ENCODE measurements at places on chromosomes 6 and 20. TPM values are rescaled to one million over a fixed set of nuclear protein-coding genes. Genes with fewer than 3 reads are reported as not detected.

DNA sequence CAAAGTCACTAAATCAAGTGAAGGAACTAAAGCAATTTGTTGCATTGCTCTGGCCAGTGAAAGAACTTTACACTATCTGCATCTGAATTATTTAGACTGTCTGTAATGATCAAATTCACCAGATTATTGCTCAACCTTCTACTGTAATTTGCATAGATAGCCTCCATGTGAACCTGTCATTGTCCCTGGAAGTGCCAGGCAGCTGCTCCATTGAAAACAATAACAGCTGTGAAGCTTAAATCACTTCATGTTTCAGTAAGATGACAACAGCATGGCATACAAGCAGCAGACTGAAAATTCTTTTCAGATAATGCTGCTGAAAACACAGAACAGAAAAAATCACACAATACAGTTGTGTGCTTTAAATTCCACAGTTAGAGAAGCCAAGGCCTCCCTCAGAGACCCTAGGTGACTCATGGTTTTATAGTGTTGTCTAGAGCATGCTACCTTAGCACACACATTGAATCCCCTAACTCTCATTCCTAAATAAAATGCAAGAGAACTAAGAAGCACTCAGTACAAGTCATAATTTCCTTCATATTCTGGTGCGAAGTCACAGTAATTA lies 248.9 kb downstream of the TPBG start:
- no peaks in the 10 kb centered on the region for H3K27me3 ChIP-seq
- DNase-seq = no peak
- H3K27ac ChIP-seq = no peak overlapping the region
- H3K4me3 ChIP-seq = no peak overlapping the region
- H3K36me3 ChIP-seq = no peaks in the 10 kb centered on the region
- H3K4me1 ChIP-seq = no peaks in the 10 kb centered on the region

- H3K36me3 ChIP-seq = no peaks in the 10 kb centered on the region
- no peaks in the 10 kb centered on the region for H3K27me3 ChIP-seq
- H3K4me1 ChIP-seq = no peaks in the 10 kb centered on the region
- no peak overlapping the region for H3K4me3 ChIP-seq
Observed at GRCh38 chr6:98529364-98529763, 305.0 kb upstream of the POU3F2 start.

GNAS-AS1 gene
- 1.1 TPM for total RNA-seq

DNA sequence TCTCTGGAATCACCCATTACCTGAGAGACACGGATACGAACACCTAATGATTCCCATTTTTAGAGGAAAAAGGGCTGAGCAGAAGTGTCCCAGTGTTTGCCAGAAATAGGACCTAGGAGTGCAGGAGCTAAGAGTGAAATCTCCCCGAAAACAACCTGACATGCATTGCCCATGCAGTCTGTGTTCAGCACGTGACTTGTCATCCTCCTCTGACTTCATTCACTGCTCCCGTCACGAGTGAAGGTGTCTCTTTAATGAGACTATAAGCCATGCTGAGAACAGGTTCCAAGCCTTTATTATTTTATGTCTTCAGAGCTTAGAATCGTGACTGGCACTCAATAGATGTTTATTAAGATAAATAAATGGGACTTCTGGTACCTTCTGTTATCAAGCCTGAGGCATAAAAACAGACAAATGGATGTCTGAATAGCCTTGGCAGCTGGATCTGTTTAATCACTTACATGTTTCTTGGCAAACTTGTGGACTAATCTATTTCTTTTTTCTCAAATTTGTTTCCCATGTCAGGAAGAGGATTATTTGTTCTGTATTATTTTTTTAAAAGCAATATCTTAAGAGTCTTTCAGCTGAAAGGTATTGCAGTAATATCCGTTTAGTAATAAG lies 3.7 kb upstream of the MLIP start:
- H3K27ac ChIP-seq = no peak overlapping the region
- H3K4me1 ChIP-seq = no peaks in the 10 kb centered on the region
- no peak for DNase-seq
- H3K4me3 ChIP-seq = no peak overlapping the region
- no peaks in the 10 kb centered on the region for H3K27me3 ChIP-seq
- H3K36me3 ChIP-seq = no peaks in the 10 kb centered on the region

- H3K27me3 ChIP-seq = no peaks in the 10 kb centered on the region
- no peak for DNase-seq
- no peak overlapping the region for H3K27ac ChIP-seq
- peaks cover 31% of the 10 kb centered on the region for H3K4me1 ChIP-seq
- no peaks in the 10 kb centered on the region for H3K36me3 ChIP-seq
Observed at GRCh38 chr6:137926207-137926731, 59.2 kb downstream of the TNFAIP3 start.

DNA sequence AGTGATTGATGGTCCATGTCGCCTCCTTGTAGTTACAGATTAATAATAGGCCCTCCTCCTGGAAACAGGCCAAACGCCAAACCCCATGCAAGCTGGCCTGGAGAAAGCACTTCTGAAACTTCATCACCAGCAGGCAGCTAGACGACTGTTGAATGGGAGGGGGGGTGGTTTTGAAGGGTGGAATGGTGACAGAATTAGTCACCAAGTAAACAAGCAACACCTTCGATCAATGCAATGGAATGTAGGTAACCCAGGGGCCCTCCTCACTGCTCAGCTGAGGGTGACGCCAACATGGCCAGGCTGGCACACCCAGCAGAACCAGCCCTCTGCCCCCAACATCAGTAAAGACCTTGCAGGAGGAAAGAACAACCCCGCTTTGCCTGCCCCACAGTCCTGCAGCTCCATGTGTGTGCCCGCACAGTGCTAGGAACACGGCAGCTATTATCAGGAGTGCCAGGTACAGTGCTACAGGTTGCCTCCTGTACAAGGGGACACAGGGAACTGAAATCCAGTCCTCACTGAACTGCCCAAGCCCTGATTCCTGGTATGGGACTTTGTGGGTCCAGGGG lies 2.7 kb downstream of the BCAS1 start:
- H3K36me3 ChIP-seq = no peaks in the 10 kb centered on the region
- no peaks in the 10 kb centered on the region for H3K4me1 ChIP-seq
- no peak overlapping the region for H3K27ac ChIP-seq

- DNase-seq = no peak
- no peaks in the 10 kb centered on the region for H3K4me1 ChIP-seq
- H3K27ac ChIP-seq = no peak overlapping the region
- H3K36me3 ChIP-seq = no peaks in the 10 kb centered on the region
- no peaks in the 10 kb centered on the region for H3K27me3 ChIP-seq
Observed at GRCh38 chr20:14879020-14879697, 541.7 kb upstream of the FLRT3 start.

GRCh38 chr6:157443066-157443800 lies 62.2 kb downstream of the ZDHHC14 start:
- no peak overlapping the region for H3K4me3 ChIP-seq
- DNase-seq = no peak
- H3K36me3 ChIP-seq = no peaks in the 10 kb centered on the region
- no peaks in the 10 kb centered on the region for H3K27me3 ChIP-seq
- H3K27ac ChIP-seq = no peak overlapping the region
- no peaks in the 10 kb centered on the region for H3K4me1 ChIP-seq

FOXF2 gene
- total RNA-seq = not detected

DNA sequence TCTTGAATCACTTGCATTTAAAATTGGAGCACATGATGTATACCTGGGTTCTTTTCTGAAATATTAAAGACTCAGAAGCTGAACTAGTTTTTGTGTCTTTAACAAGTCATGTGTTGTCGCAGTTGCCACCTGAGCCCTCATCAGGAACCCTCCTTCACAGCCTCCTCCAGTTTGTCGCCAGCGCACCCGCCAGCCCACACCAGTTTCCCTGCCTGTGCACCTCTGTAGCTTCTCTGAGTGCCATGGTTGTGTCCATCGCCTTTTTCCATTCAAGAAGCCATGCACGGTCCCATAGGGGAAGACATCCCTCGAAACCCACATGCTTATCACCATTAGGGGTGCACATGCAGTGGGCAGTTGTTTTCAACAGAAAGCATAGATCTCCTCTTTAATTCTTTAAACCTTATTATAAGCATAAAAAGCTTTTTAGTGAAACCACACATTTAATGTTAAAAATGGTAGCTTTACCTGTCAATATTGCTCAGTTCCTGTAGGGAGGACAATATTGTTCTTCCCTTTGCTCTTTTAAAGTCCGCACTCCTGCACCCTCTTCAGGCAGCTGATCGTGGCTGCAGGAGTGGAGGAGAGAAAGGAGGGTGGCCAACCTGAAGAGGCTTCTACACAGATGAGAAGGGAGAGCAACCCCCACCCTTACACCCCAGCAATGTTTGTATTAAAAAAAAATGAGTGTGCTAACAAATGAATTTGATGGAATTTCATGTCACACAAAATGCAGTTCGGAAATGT lies 121.9 kb downstream of the CFAP61 start:
- no peaks in the 10 kb centered on the region for H3K27me3 ChIP-seq
- no peaks in the 10 kb centered on the region for H3K4me1 ChIP-seq
- no peak overlapping the region for H3K27ac ChIP-seq
- no peak for DNase-seq

GRCh38 chr6:154841109-154841508 lies 107.9 kb downstream of the SCAF8 start:
- DNase-seq = no peak
- H3K4me3 ChIP-seq = no peak overlapping the region
- no peak overlapping the region for H3K27ac ChIP-seq

DNA sequence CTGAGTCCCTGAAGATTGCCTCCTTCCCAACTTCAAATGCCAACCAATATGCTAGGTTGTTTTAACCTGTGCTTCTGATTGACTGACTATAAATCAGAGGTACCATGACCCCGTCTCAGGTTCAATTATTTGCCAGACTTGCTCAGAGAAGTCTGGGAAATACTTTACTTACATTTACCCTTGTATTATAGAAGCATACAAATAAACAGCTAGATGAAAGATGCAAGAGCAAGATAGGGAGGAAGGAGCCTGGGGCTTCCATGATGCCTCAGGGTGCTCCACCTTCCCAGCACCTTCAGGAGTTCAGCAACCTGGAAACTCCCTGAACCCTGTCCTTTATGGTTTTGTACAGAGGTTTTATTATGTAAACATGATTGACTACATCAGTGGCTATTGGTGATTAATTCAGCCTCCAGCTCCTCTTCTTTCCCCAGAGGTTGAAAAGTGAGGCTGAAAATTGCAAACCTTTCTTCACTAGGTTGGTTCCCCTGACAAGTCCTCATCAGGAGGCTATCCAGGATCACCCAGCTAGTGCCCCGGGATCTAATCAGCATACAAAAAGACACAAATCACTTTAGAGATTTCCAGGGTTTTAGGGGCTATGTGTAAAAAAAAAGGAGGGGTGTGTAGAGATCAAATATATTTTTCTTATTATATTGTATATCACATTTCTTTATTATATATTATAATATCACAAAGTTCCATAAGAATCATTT lies 547.7 kb downstream of the EPM2A start:
- H3K27ac ChIP-seq = no peak overlapping the region
- H3K27me3 ChIP-seq = no peaks in the 10 kb centered on the region
- H3K4me1 ChIP-seq = no peaks in the 10 kb centered on the region
- no peak overlapping the region for H3K4me3 ChIP-seq
- DNase-seq = no peak
- H3K36me3 ChIP-seq = no peaks in the 10 kb centered on the region

DNA sequence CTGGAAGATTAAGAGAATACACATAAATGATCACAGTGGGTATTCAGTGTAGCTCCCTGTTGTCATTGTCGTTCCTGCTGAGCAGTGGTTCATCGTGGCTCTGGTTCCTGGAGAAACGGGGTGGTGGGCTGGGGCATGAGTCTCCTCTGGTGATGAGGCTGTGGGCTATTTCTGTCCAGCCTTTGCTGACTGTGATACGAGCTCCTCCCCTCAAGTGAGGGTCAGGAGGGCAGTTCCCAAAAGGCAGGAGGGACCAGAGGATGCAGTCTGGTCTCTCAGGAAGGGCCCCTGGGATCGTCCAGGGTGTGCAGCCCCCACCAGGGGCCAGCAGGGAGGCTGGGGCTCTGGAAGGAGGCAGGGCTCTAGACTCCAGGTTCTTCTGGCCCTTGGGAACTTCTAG lies 31.1 kb upstream of the DLGAP4 start:
- H3K4me1 ChIP-seq = no peaks in the 10 kb centered on the region
- H3K36me3 ChIP-seq = no peaks in the 10 kb centered on the region
- no peak overlapping the region for H3K4me3 ChIP-seq
- no peak for DNase-seq

Measured in CD4-positive, alpha-beta memory T cell (primary cell).